Stimulated activated CD4-positive, alpha-beta T cell treated with anti-CD3 and anti-CD28 coated beads, TNF-alpha, amount 100 ng/mL, for 1 hour (primary cell): ENCODE measurements at places on chromosomes 5 and 9.

- no peak for DNase-seq
Measured at GRCh38 chr5:1152156-1152555, 40.3 kb upstream of the SLC12A7 start.

DNA sequence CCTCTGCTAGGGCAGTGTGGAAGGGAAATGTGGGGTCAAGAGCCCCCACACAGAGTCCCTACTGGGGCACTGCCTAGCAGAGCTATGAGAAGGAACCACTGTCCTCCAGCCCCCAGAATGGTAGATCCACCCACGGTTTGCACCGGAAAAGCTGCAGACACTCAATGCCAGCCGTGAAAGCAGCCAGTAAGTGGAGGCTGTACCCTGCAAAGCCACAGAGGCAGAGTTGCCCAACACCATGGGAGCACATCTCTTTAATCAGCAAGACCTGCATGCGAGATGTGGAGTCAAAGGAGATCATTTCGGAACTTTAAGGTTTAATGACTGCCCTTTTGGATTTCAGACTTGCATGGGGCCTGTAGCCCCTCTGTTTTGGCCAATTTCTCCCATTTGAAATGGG lies 52.2 kb downstream of the GKAP1 start:
- DNase-seq = no peak

DNA sequence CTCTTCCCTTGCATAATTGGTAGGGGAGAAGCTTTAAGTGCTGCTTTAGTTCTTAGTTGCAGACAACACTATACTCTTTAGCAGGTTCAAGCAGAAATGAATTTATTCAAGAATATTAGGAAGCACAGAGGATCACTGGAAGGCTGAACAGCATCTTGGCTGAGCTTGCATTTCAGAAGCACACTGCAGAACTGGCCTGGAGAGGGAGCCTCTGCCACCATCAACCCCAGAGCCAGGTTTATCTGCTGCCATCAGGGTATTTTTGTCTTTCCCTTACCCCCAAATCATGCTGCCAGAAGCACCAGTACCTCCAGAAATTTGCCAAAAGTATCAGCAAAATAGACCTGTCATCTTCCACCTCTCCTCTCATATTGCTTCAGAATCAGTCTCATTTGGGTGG lies 440.7 kb downstream of the DMAC1 start:
- DNase-seq = no peak

- no peak for DNase-seq
Measured at GRCh38 chr9:126612813-126613641, 701 bp upstream of the LMX1B start.

DNA sequence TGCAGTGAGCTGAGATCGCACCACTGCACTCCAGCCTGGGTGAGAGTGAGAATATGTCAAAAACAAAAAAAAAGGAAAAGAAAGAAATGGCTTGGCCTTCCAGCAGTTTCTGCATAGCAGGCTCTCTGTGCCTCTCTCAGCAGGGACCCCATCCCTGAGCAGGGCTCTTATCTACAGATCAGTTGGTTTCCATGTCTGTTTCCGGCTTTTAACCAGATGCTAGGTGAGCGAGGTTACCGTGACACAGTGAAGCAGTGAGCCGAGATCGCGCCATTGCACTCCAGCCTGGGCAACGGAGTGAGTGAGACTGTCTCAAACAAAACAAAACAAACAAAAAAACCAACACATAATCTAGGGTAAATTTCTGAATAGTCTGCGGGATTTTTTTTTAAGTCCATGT lies 51.4 kb downstream of the COL5A1 start:
- no peak for DNase-seq

DNA sequence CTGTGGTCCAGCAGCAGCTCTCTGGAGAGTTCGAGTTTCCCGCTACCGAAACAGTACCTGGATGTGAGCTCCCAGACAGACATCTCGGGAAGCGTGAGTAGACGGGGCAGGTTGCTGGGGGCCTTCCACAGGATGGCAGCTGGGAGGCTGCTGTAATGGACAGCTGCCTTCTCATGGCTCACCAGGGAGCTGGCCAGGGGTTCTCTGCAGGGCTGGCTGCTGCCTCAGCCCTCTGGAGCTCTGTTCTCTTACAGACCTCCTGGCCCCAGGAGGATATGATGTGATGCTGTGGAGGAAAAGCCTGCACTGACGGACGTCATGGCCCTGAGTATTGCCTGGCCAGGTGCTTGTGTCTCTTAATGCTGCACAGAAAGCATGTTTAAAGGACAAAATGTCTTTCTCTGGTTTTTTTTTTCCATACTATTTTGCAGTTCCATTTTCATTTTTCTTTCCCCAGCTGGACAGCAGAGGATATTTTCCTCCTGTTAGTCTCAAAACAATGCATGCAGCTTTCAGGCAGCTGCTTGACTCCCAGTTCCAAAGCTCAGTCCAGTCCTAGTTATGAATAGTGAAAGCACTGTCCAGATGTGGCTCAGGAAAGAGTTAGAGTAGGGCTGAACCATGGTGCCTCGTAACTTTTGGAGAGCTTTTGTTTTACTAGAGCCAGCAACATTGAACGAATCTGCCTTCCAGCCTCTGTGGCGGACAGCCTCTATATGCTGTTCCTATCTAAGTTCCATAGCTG lies 77.5 kb upstream of the RARS1 start:
- no peak for DNase-seq

DNA sequence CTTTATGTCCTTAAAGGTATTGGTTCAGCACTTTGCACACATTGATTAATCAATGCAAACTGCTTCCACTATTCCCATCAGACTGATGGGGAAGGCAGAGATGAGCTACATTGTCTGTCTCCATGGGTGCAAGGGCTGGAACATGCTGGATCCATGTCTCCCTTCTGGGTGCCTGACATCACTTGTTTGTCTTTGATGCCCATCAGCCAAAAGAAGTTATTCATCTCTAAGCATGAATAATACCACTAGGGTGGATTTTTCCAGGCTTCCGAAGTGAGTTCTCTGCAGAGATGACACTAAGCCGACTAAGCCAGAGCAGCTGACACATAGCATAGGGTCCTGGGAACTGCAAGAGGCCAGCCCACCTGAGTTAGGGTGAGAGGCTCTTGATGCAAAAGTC lies 8.7 kb downstream of the FGF1 start:
- DNase-seq = no peak

DNA sequence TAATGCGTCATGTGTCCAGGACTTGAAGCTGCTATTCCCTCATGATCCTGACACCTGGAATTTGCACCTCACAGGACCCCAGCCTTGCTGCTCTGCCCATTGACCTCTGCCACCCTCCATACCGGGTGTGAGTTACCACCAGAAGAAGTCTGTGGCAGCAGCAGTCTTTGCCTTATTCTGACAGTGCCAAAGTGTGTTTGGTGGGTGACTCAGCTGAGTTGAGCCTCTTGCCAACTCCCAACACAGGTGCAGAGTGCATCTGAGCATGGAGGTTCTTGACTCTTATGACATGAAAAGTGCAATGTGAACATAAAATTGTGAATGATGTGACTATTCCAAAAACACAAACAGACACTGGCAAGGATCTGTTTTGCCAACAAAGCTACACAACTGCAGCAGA lies 1166.5 kb upstream of the CDH18 start:
- no peak for DNase-seq

- DNase-seq = no peak
Measured at GRCh38 chr5:61342071-61342501, 10.0 kb downstream of the ZSWIM6 start.

- no peak for DNase-seq
Measured at GRCh38 chr5:130624805-130625204, 540.3 kb downstream of the HINT1 start.

DNA sequence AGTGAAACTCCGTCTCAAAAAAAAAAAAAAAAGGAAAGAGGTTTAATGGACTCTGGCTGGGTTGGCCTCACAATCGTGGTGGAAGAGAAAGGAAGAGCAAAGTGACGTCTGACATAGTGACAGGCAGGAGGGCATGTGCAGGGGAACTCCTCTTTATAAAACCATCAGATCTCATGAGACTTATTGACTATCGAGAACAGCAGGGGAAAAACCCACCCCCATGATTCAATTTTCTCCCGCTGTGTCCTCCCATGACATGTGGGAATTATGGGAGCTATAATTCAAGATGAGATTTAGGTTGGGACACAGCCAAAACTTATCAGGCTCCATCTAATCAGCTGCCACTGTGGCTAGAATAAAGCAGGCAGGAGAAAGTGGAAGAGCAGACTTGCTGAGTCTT lies 610.4 kb upstream of the NUDT12 start:
- DNase-seq = no peak

GRCh38 chr5:146409054-146409671 lies 38.0 kb upstream of the TCERG1 start:
- DNase-seq = no peak

DNA sequence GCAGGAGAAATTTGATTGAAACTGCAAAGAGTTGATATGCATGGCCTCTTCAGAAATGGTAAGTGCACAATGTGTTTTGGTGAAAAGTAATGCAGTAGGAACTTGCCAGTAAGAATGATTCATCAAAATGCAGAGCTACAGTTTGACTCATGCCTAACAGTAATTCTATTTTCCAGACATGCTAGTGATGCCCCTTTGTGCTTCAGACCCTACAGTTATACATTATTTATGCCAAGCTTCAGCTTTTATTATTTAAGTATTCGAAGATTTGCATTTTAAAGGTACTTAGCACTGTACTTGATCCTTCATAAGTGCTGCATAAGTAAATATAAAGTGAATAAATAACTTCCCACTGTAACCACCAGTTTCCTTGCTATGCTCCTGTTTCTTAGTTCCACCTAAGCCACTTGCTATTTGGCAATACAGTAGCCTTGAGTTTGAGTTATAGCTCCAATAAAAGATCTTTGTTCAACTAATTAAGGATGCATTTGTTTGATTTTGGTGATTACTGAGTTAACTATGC lies 3.6 kb upstream of the SPATA31E1 start:
- no peak for DNase-seq

- DNase-seq = no peak
Measured at GRCh38 chr5:73786043-73786831, 160.2 kb downstream of the ARHGEF28 start.

DNA sequence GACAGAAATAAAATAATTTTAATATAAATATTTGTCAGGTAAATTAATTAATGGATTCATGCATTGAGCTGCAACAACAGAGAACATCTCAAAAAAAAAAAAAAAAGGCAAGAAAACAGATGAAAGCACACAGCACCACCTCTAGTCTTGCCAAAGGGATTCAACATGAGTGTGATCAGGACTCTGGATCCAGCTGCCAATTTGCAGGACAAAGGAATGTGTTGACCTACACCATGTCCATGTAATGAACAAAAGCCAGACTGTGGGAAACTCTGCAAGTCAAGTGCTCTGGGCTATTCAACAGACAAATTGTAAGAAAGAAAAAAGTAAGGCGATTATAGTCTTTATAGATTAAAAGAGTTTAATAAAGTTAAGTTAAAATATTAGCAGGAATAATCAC lies 769.3 kb downstream of the TLR4 start:
- no peak for DNase-seq

GRCh38 chr5:150559701-150560100 lies 51.8 kb downstream of the NDST1 start:
- no peak for DNase-seq

DNA sequence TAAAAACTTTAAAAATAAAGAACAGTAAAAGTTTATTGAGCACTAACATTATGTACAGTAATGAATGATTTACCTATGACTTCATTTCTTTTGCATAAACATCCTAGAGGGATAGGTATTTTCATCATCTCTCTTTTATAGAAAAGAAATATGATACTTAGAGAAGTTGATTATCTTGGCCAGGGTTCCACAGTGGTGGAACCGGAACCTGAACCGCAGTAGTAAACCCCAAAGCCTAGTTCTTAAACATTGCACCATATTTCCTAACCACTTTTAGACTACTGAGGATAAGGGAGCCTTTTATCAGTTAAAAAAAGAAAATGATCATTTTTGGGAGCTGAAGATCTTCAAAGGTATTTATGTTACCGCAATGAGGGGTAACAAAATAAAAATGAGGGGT lies 205.7 kb upstream of the SGCD start:
- no peak for DNase-seq

DNA sequence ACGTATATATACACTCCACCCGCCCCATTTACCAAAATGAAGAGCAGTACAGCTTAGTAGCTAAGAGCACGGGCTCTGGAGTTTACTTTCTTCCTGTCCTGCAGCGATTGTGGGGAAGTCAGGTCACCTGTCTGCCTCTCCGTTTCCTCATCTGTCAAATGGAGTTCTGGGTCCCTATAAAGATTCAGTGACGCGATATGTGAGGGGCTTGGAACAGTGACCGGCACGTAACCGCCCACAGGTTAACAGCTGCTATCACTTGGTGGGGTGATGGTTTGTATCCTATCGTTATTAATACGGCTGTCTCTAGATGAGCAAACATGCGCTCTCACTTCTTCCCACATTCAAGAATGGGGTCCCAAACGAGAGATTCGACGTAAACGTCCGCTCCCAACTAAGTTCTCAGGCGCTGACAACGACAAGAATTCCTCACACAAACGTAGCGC lies 426 bp downstream of the FAM114A2 start:
- DNase-seq = peak; percentile 7

DNA sequence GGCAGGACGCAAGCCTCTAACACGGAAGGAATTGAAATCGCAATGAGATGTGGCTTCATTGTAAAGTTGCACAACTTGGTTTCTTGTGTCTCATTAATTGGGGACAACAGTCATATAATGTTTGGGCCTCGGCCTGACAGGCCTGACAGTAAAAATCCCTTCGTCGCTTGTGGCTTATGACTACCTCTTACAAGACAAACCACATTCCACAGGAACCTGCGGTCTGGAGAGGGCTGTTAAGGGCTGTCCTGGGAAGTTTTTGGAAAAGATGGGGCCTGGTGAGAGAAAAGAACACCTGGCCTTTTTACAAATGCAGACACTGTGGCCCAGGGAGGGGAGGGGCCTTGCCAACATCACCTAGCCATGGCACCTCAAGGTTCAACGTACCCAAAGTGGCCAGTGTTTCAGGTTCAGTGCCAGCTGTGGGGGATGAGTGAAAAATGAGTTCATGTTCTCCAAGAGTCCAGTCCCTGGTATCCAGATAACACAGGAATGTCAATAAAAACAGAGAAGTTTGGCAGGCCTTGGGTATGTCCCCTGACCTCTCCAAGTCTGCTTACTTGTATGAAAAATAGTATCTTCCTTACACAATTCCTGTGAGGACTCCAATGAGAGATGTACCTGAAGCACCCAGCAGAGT lies 22.2 kb downstream of the SHB start:
- DNase-seq = no peak

DNA sequence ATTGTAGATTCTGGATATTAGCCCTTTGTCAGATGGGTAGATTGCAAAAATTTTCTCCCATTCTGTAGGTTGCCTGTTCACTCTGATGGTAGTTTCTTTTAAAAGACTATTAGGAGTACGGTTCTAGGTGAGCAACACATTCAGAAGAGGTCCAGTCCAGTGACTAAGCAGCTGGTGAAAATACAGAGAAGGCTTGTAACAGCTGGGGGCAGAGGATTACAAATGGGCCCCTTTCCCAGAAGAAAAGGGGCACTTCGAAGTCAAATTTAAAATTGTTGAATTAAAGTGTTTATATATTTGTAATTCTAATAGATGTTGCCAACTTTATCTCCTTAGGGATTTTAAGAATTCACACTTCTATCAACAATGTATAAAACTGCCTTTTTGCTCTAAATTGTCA lies 720.5 kb downstream of the TLE4 start:
- no peak for DNase-seq

GRCh38 chr9:93211654-93212001 lies 27.7 kb downstream of the WNK2 start:
- DNase-seq = no peak

- no peak for DNase-seq
Measured at GRCh38 chr9:111431684-111432083, 52.5 kb downstream of the ECPAS start.

GRCh38 chr9:83034587-83034986 lies 28.4 kb downstream of the RASEF start:
- DNase-seq = no peak

- no peak for DNase-seq
Measured at GRCh38 chr9:126617823-126618165, 4.1 kb downstream of the LMX1B start.

GRCh38 chr5:40442346-40442745 lies 237.4 kb upstream of the PTGER4 start:
- DNase-seq = no peak
